ENCODE measurements at places on chromosomes 2 and 18.

GRCh38 chr2:46411245-46411641, 68.1 kb upstream of the TMEM247 start:
- DNase-seq, result no peak

GRCh38 chr2:108199726-108200125, 40.0 kb upstream of the SULT1C3 start:
- peak; percentile 52 for DNase-seq

DNA sequence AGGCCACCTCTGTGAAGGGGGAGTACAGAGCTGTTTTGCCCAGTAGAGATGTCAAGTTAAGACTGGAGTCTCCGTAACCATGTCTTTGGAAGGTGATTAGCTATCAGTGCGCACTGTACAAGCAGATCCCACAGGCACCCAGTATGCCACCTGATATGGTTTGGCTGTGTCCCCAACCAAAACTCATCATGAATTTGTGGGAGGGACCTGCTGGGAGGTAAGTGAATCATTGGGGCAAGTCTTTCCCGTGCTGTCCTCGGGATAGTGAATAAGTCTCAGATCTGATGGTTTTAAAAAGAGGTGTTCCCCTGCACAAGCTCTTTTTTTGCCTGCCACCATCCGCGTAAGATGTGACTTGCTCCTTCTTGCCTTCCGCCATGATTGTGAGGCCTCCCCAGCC, 90.2 kb downstream of the ACTR2 start:
- no peak for DNase-seq

DNA sequence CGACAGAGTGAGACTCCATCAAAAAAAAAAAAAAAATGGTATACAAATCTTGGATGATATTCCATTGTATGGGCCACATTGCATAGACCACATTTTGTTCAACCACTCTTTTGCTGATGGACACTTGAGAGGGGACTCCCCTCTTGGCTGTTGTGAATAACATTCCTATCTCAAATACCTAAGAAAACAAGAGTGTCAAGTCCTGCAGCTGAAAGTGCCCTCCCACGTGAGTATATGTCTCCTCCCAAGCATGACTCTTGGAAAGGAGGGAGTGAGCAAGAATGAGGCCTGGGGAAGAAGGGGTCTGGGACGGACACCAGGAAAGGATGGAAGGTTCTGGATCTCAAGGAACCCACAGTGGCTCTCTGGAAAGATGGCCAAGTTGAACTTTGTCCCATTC, 36.0 kb upstream of the NPAS2 start:
- DNase-seq, result no peak

- peak; percentile 73 for DNase-seq
These were observed 77.3 kb upstream of the RPL31 start for GRCh38 chr2:100924520-100925451.

DNA sequence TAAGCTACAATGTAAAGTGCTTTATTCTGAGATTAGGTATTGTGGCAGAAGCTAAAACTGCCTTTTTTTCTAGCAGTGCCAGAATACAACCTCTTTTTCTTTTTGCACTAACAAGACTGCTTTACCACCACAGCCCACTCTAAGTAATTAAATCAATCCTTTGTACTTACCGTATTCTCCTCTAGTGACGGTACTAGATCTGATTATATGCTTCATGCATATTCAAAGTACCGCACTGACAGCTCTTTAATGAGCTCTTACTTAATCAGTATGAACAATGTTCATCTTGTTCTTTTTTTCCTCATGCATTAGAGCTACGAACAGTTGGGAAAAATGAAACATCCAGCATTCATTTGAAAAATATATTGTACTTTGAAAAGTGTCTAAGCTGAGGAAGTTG, 16.1 kb upstream of the OTX1 start:
- DNase-seq, result no peak

DNA sequence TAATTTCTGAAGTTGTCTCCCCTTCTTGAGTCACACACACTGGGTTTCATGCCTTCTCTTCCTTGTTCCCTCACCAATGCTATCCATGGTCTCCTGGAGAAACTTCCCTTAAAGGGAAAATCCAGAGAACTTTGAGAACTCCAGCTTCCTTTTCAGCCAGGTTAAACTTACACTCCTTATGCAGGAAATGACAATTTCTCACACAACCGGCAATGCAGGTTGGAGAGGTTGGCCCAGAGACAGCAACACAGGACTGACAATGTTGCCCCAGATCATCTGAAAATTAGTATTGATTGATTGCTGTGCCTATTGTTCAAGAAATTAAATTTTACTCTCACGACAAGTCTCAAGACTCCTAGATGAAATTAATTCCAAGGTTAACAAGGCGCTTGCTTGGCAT, 292.2 kb downstream of the NYAP2 start:
- no peak for DNase-seq

DNA sequence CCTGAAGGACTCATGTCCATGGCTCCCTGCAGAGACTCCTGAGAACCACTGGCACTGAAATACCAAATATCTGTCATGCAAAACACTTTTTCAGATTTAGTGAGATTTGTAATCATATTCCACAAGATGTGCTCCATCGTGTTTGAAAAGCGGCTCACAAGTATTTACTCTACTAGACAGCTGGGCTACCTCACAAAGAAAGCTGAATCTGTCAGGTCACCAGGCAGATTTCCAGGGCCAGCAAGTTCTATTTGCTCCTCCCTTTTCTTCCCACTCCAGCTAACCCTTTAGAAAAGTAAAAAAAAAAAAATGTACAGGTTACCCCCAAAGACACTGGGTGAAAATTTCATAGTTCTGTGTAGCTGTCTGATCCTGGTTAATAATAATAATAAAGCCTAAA, 22.9 kb downstream of the WIPF1 start:
- no peak for DNase-seq

DNA sequence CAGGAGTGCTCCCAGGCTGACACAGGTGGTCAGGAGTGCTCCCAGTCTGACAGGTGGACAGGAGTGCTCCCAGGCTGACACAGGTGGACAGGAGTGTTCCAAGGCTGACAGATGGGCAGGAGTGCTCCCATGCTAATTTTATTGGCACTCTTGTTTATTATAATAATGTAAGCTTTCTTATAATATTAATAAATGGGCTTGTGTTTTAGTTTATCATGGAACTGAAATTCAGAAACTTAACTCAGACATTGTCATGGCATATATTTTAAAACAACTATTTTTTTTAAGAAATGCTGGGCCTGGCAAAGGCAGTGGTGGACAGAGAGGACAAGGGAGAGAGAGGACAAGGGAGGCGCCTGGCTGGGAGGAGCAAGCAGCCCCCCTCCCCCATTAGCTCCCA, 18.7 kb downstream of the ANO7 start:
- DNase-seq, result no peak

- peak; percentile 4 for DNase-seq
These were observed 535 bp downstream of the HOXD3 start for GRCh38 chr2:176157499-176158185.

GRCh38 chr2:178796079-178796677, 11.0 kb downstream of the TTN start:
- DNase-seq, result peak; percentile 57

DNA sequence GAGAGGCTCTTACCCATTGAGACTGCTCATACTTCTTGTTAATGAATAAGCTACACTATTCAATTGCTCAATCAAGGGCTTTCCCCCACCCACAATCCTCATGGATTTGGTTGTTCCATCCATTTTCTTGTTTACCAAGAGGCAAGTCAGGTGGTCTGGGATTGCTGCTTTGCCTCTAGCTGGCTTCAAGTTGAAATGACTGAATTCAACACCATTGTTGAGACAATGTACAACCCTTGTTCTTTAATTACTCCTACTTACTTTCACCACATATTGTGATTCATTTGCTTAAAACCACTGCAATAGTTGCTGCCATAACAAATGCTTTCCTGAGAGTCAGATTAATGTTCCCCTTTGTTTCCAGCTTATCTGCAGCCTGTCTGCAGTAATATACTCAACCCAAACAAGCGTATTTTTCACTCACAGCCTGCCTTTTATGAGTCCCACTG, 532.2 kb downstream of the RIT2 start:
- DNase-seq, result no peak

- DNase-seq, result no peak
These were observed 74.3 kb downstream of the LONRF2 start for GRCh38 chr2:100248044-100248330.

- no peak for DNase-seq
These were observed 35.5 kb downstream of the ITGA6 start for GRCh38 chr2:172462849-172463381.

DNA sequence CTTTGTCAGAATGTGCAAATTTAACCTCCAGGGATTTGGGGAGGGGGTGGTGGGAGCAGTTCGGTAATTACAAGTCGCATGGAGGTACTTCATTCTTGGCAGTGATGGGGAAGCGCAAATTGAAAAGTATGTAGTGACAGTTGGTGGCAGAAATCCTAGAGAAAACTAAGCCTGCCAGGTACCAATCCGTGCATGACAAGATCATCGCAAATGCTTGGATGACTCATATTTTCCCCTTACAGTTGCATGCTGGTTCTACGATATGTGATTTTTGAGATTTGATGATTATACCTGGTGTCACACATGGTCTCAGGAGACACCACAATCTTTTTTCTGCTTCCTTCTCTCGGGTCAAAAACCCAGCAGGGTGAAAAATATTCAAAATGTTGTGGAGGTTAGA, 479.7 kb upstream of the ID2 start:
- no peak for DNase-seq

- peak; percentile 24 for DNase-seq
These were observed 65.7 kb upstream of the CNGA3 start for GRCh38 chr2:98280376-98281102.

DNA sequence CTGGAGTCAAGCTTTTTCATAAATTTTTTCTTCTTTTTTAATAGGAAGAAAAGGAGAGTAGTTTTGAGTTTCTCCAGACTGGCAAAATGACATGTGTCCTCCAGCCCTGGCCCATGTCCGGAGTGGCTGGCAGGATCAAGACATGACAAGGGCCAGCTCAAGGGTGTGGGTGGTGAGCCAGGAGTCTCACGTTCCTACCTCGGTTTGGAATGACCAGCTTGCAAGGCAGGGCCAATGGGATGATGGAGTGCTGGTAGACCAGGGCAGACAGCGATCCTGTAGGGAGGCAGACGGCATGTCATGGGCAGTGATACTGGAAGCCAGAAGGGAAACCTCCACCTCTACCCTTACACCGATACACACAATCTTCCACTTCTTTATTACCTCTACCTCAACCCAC, 190.6 kb downstream of the TNS1 start:
- no peak for DNase-seq

GRCh38 chr2:10327896-10328669, 25.4 kb downstream of the HPCAL1 start:
- no peak for DNase-seq

GRCh38 chr18:47501946-47502345, 250.5 kb upstream of the SKOR2 start:
- no peak for DNase-seq

DNA sequence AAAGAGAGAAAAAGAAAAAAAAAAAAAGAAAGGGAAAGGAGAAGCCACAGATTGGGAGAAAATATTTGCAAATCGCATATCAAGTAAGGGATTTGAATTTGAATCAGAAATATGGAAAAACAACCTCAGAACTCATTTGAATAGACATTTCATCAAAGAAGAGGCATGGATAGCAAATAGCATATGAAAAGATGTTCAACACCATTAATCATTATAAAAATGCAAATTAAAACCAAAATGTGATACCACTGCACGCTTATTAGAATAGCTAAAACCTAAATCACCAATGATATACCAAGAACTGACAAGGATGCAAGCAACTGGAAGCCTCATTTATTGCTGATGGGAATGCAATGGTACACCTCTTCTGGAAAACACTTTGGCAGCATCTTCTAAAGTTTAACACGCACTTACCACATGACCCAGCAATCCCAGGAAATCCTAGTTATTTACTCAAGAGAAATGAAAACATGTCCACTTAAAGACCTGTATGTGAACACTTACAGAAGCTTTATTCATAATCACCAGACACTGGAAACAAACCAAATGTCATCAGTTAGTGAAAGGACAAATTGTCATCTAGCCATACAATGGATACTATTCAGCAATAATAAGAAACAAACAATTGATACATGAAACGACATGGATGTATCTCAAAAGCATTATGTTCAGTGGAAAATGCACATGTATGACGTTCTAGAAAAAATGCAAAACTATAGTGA, 10.3 kb downstream of the DNER start:
- DNase-seq, result no peak

GRCh38 chr2:65067806-65068553, 11.8 kb downstream of the CEP68 start:
- DNase-seq, result no peak

- peak; percentile 71 for DNase-seq
These were observed 11.0 kb upstream of the ALPK2 start for GRCh38 chr18:58639751-58640427.

- DNase-seq, result no peak
These were observed 76.1 kb downstream of the TWIST2 start for GRCh38 chr2:238924032-238924431.

DNA sequence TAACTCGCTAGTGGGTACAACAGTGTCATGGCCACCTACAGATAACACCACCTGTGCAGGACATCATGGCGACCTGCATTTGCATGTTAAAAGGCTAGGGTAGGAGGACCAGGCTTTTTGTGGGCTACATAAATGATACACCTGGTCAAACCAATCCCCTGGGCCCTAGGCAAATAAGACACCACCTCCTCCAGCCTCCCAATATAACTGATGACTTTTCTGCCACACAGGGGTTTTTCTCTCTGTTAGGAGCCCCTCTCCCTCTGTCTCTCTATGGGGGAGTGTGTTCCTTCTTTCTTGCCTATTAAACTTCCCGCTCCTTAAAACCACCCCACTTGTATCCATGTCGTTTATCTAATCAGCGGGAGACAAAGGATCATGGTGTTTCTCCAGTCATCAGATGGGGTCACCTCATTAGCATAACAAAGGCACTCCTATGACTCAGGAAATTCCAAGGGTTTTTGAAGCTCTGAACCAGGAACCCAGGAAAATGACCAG, 10.8 kb upstream of the BUB1 start:
- DNase-seq, result no peak

- no peak for DNase-seq
These were observed 49.8 kb downstream of the PLEK start for GRCh38 chr2:68414876-68415275.

- DNase-seq, result no peak
These were observed 431.8 kb upstream of the MC4R start for GRCh38 chr18:60804415-60804814.

GRCh38 chr2:145124085-145124484, 604.2 kb upstream of the ZEB2 start:
- DNase-seq, result no peak

DNA sequence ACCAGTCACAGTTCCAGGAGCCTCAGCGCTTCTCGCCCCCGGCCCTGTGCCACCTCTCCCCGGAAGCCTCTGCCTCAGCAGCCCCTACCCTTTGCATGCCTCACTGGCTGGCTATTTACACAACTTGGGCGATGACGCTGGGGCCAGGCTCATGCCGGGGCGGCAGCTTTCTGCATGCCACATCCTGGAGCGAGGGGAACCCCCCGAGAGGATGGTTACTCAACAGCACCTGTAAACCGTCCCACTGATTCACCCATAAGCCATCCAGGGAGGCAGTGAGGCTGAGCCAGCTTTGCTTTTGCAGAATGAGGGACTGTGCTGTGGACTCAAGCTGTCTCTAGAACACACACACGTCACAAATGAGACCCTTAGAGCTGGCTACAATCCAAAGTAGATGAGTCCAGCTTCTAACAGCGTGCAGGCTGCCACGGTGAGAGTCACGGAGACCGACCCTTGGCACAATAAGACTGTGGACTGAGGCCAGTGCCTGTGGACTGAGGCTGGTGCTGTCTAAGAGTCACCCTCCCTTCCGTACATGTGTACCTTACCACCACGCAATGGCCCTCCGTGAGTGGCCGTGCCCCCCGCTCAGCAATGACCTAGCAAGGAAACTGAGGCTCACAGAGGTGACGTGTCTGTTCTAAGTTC, 45.6 kb upstream of the ODC1 start:
- peak; percentile 53 for DNase-seq

Measured in LHCN-M2 (cell line).